Heart left ventricle (tissue), 16 donors: ENCODE measurements at places on chromosomes 2 and 18. TPM values are rescaled to one million over a fixed set of nuclear protein-coding genes. Genes with fewer than 3 reads are reported as not detected.

Gene NAT8
- total RNA-seq: not detected

Gene EIF2B4
- total RNA-seq: 44.2 TPM

Gene CFAP65
- total RNA-seq: not detected

Gene CCDC68
- 6.2 TPM for total RNA-seq

Gene ABHD1
- 3.5 TPM for total RNA-seq

Gene SGPP2
- total RNA-seq: 25.8 TPM

Gene LIMS1
- 76.0 TPM for total RNA-seq

Gene ANKRD53
- total RNA-seq: 0.29 TPM
